ENCODE measurements at places on chromosomes 7 and 10. TPM values are rescaled to one million over a fixed set of nuclear protein-coding genes. Genes with fewer than 3 reads are reported as not detected.

GRCh38 chr10:70544431-70545340, 57.9 kb downstream of the PRF1 start:
- no peak for DNase-seq

DNA sequence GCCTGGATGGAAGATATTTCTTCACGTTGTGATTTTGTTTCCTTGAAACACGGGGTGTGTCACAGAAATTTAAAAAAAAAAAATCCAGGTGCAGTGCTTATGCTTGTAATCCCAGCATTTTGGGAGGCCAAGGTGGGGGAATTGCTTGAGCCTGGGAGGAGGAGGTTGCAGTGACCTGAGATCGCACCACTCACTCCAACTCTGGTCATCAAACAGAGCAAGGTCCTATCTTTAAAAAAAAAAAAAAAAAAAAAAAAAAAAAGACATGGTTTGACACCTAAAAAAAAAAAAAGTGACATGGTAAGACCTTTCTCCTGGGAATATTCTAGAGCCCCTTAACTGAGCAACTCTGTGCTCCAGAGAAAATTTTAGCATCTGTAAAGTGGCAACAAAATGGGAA, 9.0 kb upstream of the LRRC4 start:
- no peak for DNase-seq

ACHE gene
- total RNA-seq: not detected

ZNF736 gene
- 9.7 TPM for total RNA-seq

UTF1 gene
- not detected for total RNA-seq

DNA sequence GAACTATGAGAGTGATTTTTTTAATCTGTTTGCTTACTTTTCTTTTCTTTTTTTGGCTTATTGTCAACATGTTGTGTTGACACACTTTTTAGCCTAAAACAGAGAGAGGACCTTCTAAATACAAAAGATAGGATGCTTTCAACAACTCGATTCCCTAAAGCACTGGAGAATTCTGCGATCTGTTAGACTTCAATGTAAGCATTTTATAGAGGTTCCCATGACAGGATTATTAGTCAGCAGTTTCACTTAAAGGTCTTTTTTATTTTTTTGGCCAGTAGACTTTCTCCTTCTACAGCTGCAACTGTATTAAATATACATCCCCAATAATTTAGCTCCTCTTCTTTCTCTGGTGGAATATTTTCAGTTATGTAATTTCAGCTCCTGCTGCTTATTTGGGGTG, 12.7 kb upstream of the NRP1 start:
- DNase-seq: peak; percentile 69

- DNase-seq: no peak
Observed at GRCh38 chr10:18737841-18738240, 78.6 kb downstream of the ARL5B start.

GNGT1 gene
- not detected for total RNA-seq

GRCh38 chr10:131553121-131553520, 241.6 kb upstream of the TCERG1L start:
- no peak for DNase-seq

- peak; percentile 12 for DNase-seq
Observed at GRCh38 chr7:44534501-44534900, 6.6 kb downstream of the NPC1L1 start.
